ENCODE measurements at places on chromosomes 7 and 10. TPM values are rescaled to one million over a fixed set of nuclear protein-coding genes. Genes with fewer than 3 reads are reported as not detected.

DNA sequence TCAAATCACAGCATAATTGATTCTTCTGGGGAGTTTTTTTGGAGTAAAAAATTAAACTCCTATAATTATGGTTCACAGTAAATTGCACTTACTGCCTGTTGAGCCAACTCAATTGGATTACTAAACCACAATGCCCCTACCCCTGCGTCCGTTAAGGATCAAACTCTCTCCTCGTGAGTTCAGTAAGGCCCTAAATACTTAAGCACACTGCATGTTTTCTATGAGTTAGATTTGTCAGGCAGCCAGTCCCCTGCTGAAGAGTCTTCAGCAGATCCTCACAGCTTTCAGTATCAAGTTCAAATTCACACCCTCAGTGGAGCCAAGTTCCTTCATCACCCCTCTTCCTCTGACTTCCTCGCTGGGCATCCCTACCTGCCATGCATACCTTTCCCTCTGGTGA lies 275.0 kb upstream of the BMPER start:
- DNase-seq: no peak

- no peak for DNase-seq
These were observed 61.2 kb downstream of the KLF6 start for GRCh38 chr10:3723766-3724165.

The FOXP2 gene
- not detected for total RNA-seq

DNA sequence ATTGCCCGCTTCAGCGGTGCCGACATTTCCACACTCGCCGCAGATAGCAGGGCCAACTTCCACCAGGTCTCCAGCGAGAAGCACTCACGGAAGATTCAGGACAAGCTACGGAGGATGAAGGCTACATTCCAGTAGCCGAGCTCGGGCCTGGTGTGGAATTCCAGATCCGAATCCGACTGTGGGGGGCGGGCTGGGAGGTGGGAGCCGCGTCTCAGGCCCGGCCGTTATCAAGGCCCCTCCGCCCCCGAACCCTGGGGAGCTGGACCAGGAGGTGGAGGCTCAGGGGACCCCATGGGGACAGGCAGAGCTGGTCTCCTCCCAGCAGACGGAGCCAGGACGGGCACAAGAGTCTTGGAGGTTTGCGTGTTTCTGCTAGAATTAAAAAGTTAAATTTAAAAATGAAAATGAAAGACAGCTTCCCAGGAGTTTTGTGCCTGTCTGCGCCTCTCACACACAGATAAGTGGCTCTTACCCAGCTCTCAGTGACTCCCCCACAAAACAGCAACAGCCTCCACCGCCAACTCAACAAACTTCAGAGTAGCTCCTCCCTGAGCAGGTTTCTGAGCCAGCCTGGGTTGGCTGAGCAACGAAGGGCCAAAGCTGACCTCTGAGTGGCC lies 5.2 kb upstream of the UTF1 start:
- DNase-seq: no peak

All from B cell (primary cell).